ENCODE measurements at places on chromosomes 7 and 10. TPM values are rescaled to one million over a fixed set of nuclear protein-coding genes. Genes with fewer than 3 reads are reported as not detected.

The MLXIPL gene
- total RNA-seq: 6.4 TPM

The FAM185A gene
- total RNA-seq: 8.0 TPM

The CUBN gene
- total RNA-seq: 0.92 TPM

The GTF2IRD2 gene
- 13.7 TPM for total RNA-seq

The DNAH11 gene
- 0.08 TPM for total RNA-seq

The BTAF1 gene
- total RNA-seq: 10.4 TPM

The CDHR1 gene
- 0.65 TPM for total RNA-seq

The MINDY3 gene
- total RNA-seq: 16.7 TPM

The ANKRD22 gene
- not detected for total RNA-seq

The TUBB8 gene
- total RNA-seq: not detected

The TNKS2 gene
- 13.5 TPM for total RNA-seq

The ATP6V0A4 gene
- not detected for total RNA-seq

The NSUN5 gene
- 16.6 TPM for total RNA-seq

The EIF5AL1 gene
- 0.05 TPM for total RNA-seq

The GJD4 gene
- total RNA-seq: not detected

The ANKRD30A gene
- not detected for total RNA-seq

The ST8SIA6 gene
- 9.3 TPM for total RNA-seq

The TAS2R3 gene
- 0.43 TPM for total RNA-seq

The CCDC172 gene
- total RNA-seq: not detected

The RELN gene
- 0.62 TPM for total RNA-seq

The BEND7 gene
- total RNA-seq: 18.6 TPM

The SLC29A4 gene
- total RNA-seq: 4.0 TPM

The NOS3 gene
- 19.4 TPM for total RNA-seq

The FOXI2 gene
- total RNA-seq: not detected

The GPR37 gene
- not detected for total RNA-seq

The PTF1A gene
- not detected for total RNA-seq

The RAMP3 gene
- total RNA-seq: 33.8 TPM

The CH25H gene
- total RNA-seq: 0.14 TPM

The PFKP gene
- 181 TPM for total RNA-seq

The ZNF735 gene
- not detected for total RNA-seq

The SPDYE8 gene
- total RNA-seq: not detected

The PHF14 gene
- total RNA-seq: 16.0 TPM

The R3HCC1L gene
- total RNA-seq: 5.9 TPM

The JCAD gene
- total RNA-seq: 25.6 TPM

The CHRM2 gene
- 70.4 TPM for total RNA-seq

The PIK3AP1 gene
- total RNA-seq: 7.6 TPM

The ZP3 gene
- 0.46 TPM for total RNA-seq

The LIPJ gene
- not detected for total RNA-seq

The CRHR2 gene
- 0.35 TPM for total RNA-seq

The SLC18A2 gene
- 0.16 TPM for total RNA-seq

The CYP3A5 gene
- not detected for total RNA-seq

All from Right ventricle myocardium inferior (tissue), 1 donor.